ENCODE measurements at places on chromosomes 7 and 10.

DNA sequence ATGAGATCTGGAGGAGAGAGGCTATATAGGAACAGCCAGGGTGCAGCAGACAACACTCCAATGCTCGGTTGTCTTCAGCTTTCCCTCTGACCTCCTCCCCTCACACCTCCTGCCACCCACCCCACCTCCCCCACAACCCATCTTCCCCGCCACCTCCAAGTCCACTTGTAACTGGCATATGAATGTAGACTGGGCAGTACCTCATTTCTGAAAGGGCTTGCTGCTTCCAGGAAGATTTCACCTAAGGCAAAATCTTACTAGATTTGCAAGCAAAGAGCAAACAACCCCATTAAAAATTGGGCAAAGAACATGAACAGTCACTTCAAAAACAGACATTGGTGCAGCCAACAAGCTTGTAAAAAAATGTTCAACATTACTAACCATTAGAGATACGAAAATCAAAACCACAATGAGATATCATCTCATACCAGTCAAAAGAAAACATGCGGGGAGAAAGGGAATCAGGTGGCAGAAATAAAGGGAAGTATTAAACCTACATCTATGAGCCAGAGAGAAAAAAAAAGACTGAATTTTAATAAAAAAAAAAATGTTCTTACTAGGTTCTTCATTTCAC is 164.6 kb upstream of the C1GALT1 start:
- no peak for DNase-seq

- no peak for DNase-seq
Observed at GRCh38 chr7:17580141-17580540, 281.7 kb downstream of the AHR start.

GRCh38 chr10:51031950-51032349 is 42.3 kb upstream of the PRKG1 start:
- no peak for DNase-seq

- no peak for DNase-seq
Observed at GRCh38 chr7:12879139-12879538, 191.7 kb downstream of the ARL4A start.

DNA sequence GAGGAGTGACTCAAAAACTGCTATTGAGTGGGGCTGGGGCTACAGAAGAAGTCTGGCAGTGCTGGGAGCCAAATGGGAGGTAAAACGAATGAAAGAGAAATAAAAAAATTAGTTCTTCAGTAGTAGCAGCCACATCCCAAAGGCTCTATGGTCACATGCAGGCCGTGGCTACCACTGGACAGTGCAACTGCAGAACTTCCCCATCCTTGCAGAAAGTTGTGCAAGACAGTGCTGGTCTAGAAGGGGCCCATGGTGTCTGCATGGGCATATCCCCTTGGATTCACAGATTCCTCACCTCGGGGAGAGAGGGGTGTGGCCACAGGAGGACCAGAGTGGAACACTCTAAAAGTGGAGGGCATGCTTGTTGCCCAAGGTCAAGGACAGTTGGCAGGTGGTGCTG is 47.6 kb downstream of the RPS24 start:
- DNase-seq: no peak

DNA sequence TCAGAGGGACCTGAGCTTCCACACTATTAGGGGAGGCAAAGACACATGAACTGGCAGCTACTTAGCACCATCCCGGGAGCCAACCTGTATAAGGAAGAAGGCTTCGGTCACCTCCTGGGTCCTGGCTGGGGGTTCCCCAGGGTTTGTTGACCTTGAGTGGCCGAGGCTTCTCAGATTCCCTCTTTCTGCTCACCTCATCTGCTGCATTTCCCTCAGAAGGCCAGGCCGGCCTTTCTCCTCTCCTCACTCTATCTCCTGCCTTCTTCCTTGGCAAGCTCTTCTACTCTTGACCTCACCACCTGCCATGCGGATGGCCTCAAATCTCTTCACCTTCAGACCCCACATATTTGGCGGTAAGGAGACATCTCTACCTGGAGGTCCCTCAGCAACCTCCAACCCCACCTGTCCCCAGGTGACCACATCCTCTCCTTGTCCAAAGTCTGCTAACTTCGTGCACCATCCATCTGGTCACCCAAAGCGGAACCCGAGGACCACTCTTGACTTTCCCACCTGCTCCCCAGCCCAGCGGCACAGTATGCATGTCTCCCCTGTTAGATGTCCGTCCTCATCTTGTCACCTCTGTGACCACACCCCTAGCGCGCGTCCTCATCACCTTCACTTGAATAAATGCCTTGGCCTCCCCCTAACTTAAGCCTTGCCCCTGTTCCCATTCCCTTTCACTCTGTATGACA is 133.8 kb upstream of the UNC5B start:
- DNase-seq: no peak

GRCh38 chr7:156984174-156984891 is 26.1 kb downstream of the MNX1 start:
- DNase-seq: no peak

DNA sequence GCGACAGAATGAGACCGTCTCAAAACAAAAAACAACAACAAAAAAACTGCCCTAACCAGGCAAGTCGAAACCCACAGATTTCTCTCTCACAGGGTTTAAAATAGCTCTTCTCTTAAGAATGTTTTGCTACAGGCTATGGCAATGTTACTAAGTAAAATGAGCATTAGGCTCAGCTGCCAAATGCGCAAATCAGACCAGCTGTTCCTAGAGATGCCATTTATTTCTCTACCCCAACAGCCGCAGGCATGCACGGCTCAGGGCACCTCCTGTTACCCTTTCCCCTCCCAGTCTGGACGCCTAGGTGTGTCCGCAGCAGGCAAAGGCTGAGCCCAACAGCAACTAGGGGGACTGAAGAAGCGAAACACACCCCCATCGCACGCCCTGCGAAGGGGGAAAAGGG is 168.3 kb upstream of the MBL2 start:
- DNase-seq: no peak

- no peak for DNase-seq
Observed at GRCh38 chr10:115043719-115044118, 49.4 kb upstream of the ATRNL1 start.

GRCh38 chr10:74977072-74977471 is 134.4 kb upstream of the SAMD8 start:
- no peak for DNase-seq

GRCh38 chr10:4257939-4258465 is 473.0 kb upstream of the KLF6 start:
- no peak for DNase-seq

DNA sequence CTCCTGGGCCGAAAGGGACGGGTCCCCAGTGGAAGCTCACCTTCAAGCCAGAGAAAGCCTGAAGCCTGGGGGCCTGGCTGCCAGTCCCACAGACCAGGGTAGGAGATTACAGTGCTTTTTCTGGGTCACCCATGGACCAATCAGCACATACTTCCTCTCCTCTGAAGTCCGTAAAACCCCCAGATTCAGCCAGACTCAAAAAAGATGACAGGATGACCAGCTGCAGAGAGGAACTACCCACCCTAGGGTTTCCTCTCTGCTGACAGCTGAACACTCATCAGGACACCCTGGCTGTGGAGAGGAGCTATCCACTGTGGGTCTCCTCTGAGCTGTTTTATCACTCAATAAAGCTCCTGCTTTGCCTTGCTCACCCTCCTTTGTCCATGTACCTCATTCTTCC is 78.0 kb downstream of the SAMD9 start:
- no peak for DNase-seq

DNA sequence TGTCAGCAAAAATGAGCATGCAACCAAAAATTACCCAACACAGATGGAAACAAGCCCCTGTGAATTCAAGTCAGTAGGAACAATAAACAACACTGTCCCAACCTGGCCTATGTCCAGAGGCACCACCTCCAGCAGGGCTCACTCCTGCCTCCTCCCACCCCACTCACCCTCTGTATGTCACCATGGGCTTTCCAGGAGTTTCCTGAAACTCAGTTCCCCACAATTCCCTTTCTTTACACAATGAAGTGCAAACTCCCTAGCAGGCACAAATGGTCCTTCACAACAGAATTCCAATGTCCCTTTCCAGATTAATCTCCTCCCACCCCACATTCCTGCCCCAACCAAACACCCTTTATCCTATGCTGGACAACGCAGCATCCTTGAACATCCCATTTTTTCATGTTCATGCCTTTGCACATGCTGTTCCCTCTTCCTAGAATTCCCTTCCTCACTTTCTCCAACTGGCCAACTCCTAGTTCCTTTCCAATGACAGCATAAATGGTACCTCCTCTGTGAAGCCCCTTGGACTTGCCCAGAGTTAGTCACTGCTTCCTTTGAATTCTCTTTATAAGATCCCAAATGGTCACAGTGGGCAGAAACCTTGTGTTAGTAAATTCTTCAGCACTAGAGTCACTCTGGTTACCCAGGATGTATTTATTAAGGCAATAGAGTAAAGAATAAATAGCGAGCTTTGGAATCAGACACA is 157.5 kb downstream of the SLIT1 start:
- no peak for DNase-seq

- DNase-seq: no peak
Observed at GRCh38 chr10:114662646-114663217, 4.7 kb upstream of the ABLIM1 start.

- DNase-seq: no peak
Observed at GRCh38 chr10:103382769-103383168, 13.5 kb downstream of the ATP5MK start.

- no peak for DNase-seq
Observed at GRCh38 chr7:108094933-108095710, 35.0 kb downstream of the LAMB4 start.

- no peak for DNase-seq
Observed at GRCh38 chr10:71232089-71232998, 20.0 kb downstream of the UNC5B start.

GRCh38 chr10:7788639-7789286 is 786 bp downstream of the ATP5F1C start:
- no peak for DNase-seq

DNA sequence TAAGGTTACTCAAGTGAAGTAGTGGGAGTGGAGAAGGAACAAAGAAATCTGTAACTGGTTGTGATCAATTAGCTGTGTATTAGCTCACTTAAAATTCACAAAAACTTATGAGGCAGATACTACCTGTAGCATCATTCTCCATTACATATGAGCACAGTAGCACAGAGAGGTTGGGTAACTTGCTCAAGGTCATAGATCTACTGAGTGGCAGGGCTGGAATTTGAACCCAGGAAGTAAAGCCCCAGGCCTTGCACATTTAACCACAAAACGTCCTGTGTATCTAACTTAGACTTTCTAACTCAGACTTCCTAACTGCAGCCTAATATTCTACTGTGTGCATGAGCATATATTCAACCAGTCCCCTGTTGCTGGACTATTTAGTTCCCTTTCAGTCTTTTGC is 5.6 kb upstream of the SLF2 start:
- no peak for DNase-seq

DNA sequence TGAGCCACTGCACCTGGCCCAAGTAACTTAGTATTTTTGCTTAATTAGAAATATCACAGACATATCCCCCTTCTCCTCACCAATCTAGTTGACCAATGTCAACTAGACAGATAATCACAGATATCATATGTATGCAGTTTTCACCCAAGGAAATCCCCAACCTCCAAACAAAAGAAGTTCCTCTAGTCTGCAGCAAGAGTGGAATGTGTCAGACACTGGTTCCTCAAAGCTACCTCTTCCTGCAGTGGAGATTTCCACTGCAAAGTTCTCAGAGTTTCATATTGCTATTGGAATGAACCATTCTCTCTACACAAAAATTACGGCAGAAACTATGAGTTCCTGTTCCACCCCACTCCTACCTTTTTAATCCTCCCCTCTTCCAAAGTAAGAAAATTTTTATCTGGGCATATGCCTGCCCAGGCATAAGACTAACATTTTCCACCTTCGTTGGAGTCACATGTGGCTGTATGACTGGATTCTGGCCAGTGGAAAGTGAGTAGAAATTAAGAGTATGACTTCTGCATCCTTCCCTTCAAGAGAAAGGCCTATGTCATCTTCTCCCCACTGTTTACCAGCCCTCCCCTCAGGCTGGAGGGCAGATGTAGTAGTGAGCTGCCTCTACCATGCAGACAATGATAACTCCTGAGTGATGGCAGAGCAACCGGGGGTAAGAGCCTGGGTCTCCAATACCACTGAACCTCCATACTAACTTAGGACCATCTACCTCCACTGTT is 103.0 kb downstream of the MYOF start:
- peak; percentile 29 for DNase-seq

GRCh38 chr7:7761340-7761973 is 43.0 kb upstream of the RPA3 start:
- no peak for DNase-seq

DNA sequence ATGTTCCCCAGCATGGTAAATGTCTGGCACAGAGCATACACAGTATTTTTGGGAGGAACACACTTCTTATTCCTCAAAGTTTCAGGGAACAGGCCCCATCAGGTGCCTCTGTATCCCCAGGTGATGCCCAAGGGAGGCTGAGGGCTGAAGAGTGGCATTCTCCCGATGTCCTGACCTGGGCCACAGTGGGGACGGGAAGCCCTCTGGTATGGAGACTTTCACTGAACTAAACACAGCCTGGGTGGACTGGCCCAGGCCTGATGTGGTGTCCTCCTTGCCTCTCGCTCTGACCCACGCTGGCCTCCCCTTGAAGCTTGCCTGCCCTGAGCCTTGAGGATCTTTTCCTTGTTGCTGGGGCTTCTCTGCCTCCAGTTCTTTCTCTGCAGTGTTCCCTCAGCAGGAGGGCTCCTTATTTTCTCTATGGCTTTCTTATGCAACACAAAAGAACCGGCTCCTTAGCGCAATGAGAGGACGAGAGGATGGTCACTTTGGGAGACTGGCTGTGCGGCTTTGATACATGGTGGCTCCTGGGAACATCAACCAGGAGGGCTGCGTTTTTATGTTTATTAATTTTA is 157.5 kb upstream of the TNS3 start:
- no peak for DNase-seq

GRCh38 chr7:37942934-37943610 is 22.6 kb downstream of the EPDR1 start:
- no peak for DNase-seq

DNA sequence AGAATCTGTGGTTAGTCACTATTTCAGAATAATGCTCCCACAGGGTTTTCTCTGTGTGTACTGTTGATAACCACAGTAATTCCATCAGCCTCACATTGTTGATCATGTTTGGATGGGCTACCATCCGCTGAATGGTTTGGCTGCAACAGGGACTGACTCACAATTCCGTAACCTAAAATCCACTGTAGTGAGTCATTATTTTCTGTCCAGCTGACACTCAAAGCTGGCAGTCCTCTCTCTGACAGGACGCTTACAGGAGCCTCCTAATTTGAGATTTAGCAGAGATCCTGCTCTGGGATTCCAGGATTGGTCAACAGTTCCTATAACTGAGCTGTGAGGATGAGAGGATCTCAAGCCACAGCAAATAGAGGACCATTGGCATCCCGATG is 32.7 kb downstream of the VWA2 start:
- no peak for DNase-seq

GRCh38 chr7:113209449-113210203 is 91.3 kb upstream of the SMIM30 start:
- no peak for DNase-seq

Measured in activated naive CD4-positive, alpha-beta T cell treated with Interleukin-2 at 50 U/mL for 16 hours (primary cell).